ENCODE measurements at places on chromosomes 3 and 15.

DNA sequence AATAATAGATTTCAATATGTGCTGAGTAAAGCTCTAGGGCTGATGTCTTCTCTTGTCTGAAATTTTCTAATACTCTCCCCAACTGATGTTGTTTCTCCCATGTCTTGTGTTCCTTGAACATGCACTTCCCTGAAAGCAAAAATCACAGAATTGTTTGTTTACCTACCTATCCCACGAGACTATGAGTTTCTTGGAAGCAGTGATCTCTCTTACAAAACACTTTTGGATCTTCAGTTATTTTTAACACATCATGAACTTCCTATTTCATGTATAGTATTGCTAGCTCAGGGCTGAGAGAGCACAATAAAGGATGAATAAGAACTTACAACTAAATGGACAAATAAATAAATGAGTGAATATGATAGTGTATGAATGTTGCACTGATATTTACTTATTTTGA lies 365.0 kb downstream of the ROBO2 start:
- no peak for DNase-seq

DNA sequence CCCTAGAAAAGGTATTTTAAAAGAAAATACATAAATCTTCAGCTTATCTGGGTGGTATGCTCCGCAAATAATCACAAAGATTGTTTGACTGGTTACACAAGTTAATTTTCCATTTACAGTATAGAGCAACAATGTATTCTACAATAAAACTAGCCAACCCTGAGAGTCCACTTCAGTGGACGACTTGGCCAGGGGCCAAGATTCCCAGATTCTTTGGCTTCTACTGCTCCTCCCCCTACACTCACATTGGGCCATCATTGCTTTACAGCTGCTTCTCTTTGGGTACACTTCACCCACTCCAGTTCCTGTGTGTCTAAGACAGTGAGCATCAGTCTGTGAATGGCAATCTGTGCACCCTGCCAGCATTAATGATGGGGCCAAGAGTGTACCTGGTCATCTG lies 17.2 kb upstream of the PRICKLE2 start:
- DNase-seq, result no peak

DNA sequence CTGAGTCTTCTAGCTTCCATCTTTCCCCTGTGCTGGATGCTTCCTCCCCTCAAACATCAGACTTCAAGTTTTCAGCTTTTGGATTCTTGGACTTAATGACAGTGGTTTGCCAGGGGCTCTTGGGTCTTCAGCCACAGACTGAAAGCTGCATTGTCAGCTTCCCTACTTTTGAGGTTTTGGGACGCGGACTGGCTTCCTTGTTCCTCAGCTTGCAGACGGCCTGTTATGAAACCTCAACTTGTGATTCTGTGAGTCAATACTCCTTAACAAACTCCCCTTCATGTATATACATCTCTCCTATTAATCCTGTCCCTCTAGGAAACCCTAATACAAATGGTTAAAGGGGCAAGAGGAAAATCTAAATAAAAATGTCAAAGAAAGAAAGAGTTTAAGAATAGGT lies 100.1 kb downstream of the ABI3BP start:
- peak; percentile 6 for DNase-seq

GRCh38 chr3:89104499-89104898 lies 2.9 kb upstream of the EPHA3 start:
- DNase-seq, result no peak

- DNase-seq, result no peak
Measured at GRCh38 chr3:156812521-156813335, 13.4 kb upstream of the LEKR1 start.

- DNase-seq, result no peak
Measured at GRCh38 chr3:100024520-100025303, 89.6 kb downstream of the FILIP1L start.

DNA sequence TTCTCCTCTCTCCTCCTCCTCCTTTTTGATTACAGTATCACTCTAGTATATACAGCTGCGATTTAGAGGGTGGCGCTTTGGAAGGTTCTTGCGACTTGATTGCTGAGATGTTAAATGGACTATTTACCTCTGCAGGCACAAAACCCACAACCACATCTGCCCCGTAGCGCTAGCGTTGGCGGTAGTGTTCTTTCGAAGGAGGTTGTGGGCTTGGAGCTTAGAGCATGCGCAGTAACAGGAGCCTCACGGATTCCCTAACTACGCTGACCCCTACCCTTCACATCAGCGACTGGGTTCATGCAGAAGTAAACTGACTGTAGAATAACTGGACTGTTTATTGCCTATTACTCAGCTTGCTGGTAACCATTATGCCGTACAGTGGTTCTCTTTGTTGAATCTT lies 58.0 kb downstream of the CGGBP1 start:
- DNase-seq, result no peak

- DNase-seq, result no peak
Measured at GRCh38 chr15:45242289-45242688, 9.7 kb upstream of the SLC28A2 start.

GRCh38 chr15:98671060-98672008 lies 23.0 kb downstream of the IGF1R start:
- DNase-seq, result no peak

- DNase-seq, result no peak
Measured at GRCh38 chr3:173354124-173354523, 43.4 kb upstream of the NLGN1 start.

DNA sequence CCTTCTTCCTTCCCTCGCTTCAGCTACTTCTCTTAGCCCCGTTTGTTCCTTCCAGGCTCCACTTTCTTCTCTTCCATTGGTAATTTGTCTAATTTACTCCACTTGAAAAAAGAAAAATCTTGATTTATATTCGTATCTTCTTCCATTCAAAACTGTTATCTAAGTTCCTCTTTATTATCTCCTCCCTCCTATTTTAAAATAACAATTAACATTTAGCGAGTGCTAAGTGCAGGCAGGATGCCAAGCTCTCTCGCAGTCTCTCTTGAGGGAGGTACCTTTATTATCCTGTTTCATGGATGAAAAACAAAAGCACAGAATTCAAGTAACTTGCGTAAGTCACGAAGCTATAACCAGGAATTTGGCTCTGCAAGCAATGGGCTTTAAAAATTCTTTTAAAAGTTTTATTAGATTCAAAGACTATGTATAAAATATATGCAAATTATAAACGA lies 418.9 kb upstream of the NAALADL2 start:
- DNase-seq, result no peak

GRCh38 chr3:12139111-12139511 lies 19.6 kb downstream of the TIMP4 start:
- DNase-seq, result no peak

GRCh38 chr3:159045279-159045885 lies 243.5 kb downstream of the MFSD1 start:
- no peak for DNase-seq

DNA sequence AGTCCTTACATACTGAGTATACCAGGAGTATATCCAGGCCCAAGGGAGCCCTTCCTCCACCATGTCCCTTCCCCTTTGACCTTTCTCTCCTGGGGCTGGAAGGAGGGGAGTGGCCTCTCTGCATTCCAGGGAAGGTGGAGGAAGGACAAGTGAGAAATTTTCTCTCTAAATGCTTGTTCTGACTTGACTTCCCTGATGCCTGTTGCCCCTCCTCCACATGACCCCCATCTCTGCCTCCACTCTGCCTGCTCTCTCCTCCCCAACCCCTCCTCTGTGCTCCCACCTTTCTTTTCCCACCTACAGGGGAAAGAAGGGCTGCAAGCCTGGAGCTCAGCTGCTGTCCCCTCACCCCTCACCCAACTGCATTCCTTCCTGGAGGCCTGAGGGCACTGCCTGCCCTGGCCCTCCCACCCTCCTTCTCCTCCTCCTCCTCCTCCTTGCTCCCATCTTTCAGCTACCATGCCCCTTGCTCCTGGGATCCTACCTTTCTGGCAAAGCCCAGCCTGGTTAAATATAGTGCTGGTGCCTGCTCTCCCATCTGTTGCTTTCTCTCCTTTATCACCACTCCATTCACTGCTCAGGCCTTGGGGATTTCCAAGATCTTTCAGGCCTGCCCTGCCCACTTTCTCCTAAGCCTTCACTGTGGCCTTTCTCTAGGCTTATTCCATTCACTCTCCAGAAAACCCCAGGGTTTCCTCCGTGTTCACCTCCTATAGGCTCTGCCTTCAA lies 8.5 kb upstream of the DAG1 start:
- DNase-seq, result no peak

DNA sequence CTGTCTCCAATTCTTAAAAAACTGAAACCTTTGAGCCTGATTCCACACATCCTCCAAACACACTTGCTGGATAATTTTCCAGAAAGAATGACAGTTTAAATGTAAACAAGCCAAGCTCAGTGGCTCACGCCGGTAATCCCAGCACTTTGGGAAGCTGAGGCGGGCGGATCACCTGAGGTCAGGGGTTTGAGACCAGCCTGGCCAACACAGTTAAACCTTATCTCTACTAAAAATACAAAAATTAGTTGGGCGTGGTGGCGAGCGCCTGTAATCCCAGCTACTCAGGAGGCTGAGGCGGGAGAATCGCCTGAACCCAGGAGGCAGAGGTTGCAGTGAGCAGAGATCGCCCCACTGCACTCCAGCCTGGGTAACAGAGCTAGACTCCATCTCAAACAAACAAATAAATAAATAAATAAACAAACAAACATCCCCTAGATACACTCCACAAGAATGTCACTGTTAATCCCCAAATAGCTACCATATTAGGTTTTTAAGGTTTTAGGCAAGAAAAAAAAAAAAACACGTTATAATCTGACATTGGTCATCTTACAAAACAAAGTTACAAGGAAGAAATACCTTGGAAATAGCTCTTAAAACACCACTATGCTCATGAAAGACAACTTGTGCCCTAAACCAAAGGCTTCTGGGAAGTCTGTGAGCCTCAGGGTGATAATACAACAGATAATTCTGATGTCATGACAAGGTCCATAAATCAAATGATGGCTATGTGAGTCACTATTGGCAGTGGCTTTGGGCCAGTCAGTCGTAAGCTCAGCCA lies 13.2 kb downstream of the TNIK start:
- DNase-seq, result no peak

DNA sequence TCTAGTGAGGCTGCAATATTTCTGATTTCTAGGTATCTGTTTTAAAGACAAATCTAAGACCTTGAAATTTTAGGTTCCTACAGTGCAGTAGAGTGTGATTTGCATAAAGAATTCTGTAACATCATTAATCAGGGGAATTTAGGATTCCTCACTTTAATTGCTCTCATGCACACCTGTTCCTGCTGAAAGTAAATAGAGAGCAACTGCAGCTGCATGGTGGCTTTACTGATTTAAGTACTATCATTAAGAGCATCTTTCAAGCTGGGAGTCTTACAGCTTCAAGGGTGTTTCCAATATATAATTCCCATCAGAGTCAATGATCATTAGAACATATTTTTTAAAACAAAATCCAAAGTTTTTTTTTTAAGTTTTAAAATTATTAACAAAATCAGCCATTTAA lies 36.0 kb upstream of the C3orf70 start:
- DNase-seq, result no peak

- DNase-seq, result no peak
Measured at GRCh38 chr3:25558796-25559195, 105.9 kb downstream of the TOP2B start.

- no peak for DNase-seq
Measured at GRCh38 chr15:72866866-72867616, 83.5 kb upstream of the ADPGK start.

DNA sequence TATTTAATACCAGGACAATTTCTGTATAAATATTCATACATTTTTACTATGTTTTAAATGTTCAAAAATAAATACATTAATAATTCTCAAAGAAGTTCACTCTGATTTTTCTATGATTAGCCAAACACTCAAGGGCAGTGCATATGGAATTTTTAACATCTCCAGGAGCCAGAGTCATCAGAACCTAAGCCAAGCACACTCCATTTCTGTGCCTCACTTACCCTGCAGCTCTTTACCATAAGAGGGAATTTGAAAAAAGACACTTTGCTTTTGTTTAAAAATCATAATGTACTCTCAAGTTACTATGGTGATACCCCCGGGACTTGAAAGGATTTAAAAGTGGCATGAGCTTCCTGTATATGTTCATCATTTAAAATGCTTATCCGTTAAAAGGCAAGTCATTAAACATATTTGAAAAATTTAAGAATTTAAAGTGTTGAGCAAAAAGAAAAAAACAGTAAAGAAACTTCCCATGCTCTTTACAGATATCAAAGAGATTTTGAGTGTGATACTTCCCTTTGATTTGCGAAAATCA lies 747.4 kb upstream of the NECTIN3 start:
- no peak for DNase-seq

- no peak for DNase-seq
Measured at GRCh38 chr3:139187648-139188047, 143.0 kb upstream of the PRR23C start.

DNA sequence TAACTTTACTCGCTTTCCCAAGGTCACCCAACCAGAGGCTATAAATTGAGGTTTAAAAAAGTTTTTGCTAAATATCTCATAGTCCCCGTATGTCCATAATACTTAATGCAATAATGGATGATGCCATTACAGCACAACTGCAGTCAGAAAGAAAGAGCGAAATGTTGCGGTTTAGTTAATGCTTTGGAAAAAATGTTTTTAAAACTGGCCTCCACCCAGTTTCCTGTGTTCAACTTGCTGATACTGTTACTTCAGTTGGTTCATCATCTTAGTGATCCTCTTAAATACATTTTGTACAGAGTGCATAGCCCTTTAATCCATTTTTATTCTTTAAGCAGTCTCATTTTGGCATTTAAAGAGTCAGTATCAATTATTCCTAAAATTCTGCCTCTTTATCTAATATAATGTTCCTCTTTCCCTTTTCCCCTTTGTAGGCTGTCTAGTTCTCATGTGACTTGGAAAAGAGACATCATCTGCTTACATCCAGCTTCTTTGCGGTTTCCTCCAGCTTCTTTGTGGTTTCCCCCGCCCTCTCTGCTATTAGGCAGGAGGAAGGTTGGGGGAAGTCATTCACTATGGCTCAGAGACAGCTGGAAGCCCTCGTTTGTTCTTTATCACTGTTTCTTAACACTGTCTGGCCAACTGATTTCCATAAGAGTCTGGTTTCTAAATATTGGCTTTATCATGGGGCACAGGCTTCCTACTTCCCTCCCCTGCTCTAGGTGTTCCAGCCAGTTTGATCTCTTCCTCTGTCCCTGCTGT lies 154.3 kb downstream of the GOLIM4 start:
- DNase-seq, result no peak

DNA sequence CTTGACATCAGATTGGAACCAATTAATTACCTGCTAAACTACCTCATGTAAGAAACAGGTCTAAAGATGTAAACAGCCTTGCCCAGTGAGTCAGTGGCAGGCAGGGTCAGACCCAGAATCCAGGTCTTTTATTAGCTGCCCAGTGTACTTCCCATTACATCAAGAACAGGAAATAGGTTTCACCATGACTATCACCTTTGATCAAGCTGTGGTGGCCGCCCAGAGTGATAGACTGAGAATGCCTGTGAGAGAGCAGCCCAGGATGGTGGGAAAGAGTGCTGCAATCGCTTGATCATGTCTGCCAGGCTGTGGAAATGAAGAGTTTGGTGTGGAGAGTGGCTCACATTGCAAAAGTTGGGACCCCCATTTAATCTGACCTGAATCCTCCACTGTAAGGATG lies 61.3 kb upstream of the PIAS1 start:
- no peak for DNase-seq

Measured in C1 segment of cervical spinal cord (tissue), 14 donors.